Activated B cell treated with CpG ODN at 0.5 μM for 24 hours (primary cell): ENCODE measurements at places on chromosomes 5 and 9. TPM values are rescaled to one million over a fixed set of nuclear protein-coding genes. Genes with fewer than 3 reads are reported as not detected.

DNA sequence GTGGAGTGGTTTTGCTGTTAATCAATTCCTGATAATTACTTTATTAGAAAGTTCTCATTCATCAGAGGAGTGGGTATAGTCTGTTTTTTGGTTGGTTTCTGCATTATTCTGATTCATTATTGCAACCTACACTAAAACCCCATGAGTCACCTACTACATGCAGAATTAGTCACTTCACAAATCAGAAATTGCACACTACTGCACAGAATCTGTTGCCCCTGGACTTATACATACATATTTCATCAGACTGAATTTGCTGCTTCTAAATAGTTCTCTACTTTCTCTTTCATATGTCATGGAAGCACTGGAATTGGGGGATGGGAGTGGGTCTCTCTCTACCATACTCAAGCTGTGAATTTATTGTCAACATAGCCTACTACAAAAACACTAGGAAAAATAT, 585.1 kb downstream of the DNAH5 start:
- no peak for DNase-seq

GRCh38 chr5:166401391-166401790, 1890.1 kb upstream of the WWC1 start:
- DNase-seq = no peak

GRCh38 chr5:28954074-28954473, 1915.7 kb upstream of the CDH9 start:
- no peak for DNase-seq

DNA sequence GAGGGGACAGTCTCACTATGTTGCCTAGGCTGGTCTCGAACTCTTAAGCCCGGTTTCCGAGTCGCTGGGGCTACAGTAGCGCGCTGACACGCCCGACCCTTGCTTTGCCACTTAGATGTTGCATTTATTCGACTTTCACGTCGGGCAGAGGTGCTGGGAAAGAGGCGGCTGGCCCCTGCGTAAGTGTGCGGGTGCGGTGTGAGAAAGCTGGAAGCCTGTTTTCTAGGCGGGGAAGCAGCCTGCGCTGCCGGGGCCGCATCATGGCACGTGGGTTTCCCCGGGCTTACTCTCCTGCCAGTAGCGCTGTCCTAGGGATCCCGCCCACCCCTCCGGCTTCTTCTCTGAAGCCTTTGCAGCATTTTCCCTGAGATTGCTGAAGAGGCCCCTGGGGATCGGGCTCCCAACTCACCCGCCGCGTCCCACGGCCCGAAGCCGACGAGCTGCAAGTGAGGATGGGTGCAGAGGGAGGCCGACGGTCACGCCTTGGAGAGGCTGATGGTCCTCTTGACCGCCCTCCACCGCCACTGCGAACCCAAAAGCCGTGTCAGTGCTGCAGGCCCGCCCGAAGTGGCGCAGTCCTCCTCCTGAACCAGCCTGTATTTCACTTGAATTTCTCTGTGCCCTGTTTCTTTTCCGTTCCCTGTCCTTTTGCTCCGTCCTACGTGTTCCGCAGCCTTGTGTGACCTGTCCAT, 5.8 kb upstream of the TRIM41 start:
- DNase-seq = peak; percentile 61

- DNase-seq = no peak
Measured at GRCh38 chr5:117645400-117645799, 1070.8 kb upstream of the SEMA6A start.

- DNase-seq = no peak
Measured at GRCh38 chr5:139925216-139925562, 117.9 kb downstream of the NRG2 start.

GRCh38 chr9:93222890-93223259, 38.9 kb downstream of the WNK2 start:
- no peak for DNase-seq

- no peak for DNase-seq
Measured at GRCh38 chr9:132078699-132079356, 839 bp downstream of the MED27 start.

DNA sequence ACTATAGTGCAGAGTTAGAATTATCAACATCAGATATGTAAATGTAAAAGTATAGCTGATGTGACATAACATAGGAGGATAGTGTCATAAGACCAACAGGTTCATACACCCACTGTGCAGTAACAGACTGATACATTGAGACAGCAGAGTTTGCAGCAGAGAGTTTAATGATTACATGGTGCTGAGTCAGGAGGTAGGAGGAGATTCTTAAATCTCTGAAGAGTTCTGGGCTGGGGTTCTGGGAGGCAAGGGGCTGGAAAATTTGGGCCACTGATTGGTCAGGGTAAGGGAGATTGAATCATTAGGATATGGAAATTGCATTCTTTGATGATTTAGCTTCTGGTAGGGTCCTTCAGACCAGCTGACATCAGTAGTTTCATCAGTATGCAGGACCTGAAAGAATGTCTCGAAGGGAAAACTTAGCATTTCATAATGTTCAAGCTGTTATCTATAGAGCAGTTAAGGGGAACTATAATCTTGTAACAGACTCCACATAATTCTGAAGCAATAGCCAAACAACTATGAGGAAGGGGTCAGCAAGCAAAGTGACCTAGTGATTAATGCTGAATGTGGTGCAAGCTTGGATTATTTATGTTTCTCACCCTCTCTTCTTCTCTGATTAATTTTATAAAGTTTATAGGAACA, 35.6 kb downstream of the CCL28 start:
- no peak for DNase-seq

- DNase-seq = no peak
Measured at GRCh38 chr5:17056141-17056631, 120.1 kb upstream of the MYO10 start.

DNA sequence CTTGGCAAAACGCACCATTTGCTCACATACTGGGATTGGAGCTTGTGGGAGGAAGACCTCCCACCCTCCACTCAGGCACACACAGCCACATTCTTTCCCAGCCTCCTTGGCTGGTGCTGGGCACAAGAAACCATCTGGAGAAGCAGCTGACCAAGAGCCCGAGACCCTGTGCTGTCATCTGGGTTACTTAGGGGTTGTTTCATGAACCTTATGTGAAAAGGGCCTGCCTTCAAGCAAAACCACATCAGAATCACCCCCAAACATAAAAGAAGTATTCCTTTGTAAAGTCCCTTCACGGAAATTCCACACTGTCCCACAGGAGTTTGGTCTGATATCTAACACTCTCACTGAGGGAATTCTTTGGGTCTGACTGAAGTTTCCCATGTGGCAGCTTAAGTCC, 172.1 kb downstream of the NR3C1 start:
- no peak for DNase-seq

- DNase-seq = no peak
Measured at GRCh38 chr5:115271295-115272050, 8.8 kb upstream of the PGGT1B start.

DNA sequence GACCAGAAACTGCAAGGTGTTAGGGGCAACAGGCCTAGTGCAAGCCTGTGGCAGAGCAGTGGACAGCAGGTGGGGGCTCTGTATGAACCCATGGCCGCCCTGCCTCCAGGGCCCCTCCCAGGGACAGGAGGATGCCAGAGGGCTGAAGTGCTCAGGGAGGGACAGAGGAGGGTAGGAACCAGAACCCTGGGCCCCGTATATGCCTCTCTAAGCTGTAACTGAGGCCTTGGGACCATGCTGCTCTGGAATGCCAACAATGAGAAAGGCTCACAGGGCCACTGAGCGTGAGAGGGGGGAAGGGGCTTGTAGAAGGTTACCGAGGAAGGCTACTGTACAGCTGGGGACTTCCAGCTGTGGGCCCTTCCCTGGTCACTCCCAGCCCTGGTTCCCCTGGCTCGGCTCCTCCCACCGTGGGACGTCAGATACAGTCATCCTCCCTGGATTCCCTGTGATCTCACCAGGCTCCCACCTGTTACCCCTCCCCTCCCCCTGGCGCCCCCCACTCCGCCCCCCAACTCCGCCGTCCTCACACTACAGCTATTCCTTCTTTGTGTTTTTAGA, 21.1 kb downstream of the AQP7 start:
- DNase-seq = no peak

GRCh38 chr9:92664394-92665152, 5.4 kb downstream of the IPPK start:
- no peak for DNase-seq

DNA sequence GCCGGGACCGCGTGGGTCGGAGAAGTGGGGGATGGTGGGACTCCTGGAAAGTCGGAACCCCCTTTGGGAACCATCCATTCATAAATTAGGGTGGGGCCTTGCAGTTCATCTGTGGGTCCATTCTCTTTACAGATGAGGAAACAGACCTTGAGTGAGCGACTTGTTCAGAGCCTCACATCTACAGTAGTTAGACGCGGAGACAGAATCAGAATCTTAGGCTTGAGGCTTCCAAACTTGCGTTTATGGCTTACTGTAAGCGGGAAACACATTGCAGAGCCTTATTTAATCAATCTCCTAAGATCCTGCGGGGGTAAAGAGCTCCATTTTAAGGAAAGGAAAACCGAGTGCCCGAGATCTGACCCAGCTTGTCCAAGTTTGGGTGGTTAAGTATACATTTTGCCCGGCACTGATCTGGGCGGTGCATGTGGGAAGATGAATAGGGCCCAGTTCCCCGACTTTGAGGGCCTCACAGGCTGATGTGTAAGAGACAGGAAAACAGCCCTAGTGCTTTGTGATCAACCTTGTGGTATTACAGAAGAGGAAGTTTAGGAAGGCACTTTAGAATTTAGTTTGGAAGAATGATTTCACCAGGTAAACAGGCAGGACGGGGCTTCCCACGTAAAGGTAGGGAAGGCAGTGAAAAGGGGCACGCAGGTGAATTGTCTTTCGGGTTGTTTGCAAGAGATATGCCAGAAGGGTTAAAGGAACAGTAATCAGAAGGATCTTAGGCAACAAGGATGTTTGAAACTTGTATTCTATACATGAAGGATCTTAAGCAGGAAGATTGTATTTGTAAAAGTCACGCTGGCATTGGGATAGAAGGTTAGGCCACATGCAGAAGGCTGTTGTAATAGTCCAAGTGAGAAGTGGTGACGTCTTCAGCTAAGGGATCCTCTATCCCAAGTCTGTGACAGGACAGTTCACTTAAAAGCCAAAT, 744 bp downstream of the TARS1 start:
- DNase-seq = peak; percentile 22

DNA sequence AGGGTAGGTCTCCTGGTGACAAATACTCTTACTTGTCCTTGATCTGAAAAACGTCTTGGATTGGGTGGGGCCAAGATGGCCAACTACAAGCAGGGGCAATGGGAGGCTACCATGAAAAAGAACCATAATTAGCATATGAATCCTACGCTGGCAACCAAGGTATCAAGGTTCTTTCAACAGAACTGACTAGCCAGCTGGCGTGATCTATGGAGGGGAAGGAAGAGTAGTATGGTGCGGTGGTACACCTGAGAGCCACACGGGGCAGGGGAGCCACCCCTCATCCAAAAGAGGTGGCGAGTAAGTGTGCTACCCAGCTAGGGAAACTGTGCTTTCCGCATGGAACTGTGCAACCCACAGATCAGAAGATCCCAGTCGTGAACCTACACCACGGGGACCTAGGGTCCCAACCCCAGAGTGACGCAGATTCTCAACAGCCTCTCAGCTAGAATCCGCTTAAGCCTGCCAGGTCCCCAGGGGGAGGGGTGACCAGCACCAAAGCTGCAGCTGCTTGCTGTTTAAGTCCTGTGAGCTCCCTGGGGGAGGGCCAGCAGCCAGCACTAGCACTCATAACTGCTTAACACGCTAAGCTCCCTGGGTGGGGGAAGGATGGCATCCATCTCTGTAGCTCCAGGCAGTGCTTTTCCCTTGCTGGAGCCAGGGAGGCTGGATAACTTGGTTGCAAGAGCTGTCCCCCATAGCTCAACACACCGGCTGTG, 334.8 kb downstream of the FBXL17 start:
- DNase-seq = no peak

DNA sequence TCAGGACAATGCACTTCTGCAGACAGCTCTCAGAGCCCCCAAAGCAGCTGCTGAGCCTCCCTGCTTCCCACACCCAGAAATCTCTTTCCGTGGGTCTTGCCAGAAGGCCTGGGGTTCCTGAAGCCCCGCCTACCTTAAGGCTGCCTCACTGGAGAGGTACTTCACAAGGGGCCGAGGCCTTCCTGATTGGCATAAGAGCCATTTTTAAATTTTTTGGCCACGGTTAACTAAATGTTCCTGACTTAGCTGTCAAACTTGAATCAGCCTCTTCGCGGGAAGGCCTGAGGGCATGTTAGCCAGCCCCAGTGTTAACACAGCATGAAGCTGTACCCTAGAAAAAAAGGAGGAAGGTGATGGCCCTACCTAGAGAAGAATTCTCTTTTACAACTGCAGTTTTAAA, 20.7 kb upstream of the EPB41L4B start:
- DNase-seq = no peak

DNA sequence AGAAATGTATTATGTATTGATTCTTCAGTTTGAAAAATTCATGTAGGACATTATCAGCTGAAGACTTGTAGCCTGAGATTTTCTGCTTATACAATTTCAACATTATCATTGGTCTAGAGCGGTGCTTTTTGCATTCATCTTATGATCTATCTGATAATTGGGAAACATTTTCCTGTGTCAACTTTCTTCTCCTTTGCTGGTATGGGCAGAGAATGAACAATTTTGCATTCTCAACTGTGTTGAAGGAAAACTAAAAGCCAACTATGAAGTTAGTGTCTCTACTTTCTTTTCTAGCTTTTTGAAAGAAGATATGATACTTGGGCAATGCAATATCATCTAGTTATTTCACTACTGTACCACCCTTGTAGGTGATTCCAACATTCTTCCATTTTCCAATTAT, 10.3 kb downstream of the ZFR start:
- DNase-seq = no peak

DNA sequence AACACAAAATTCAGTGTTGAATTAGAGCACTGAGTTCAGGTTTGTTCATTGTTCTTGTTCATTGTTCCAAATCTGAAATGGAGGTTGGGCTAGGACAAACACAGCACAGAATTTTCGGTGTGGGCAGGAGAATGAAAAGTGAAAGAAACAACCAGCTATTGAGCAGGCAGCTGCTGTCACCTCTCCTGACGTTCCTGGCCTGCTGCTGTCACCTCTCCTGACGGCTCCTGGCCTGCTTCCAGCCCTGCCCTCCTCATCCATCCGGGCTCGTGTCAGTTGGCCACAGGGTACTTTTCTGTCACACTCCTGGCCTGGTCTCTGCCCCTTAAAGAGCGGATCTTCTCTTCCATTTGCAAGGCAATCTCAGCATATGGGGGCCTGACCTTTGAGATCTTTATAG, 45.2 kb upstream of the CKMT2 start:
- no peak for DNase-seq

DNA sequence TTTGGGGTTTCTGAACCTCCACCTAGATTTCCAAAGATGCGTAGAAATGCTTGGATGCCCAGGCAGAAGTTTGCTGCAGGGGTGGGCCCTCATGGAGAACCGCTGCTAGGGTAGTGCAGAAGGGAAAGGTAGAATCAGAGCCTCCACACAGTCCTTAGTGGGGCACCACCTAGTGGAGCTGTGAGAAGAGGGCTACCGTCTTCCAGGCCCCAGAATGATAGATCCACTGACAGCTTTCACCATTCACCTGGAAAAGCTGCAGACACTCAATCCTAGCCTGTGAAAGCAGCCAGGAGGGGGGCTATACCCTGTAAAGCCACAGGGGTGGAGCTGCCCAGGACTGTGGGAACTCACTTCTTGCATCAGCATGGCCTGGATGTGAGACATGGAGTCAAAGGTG, 13.3 kb upstream of the HSDL2 start:
- DNase-seq = no peak

SLC36A2 gene
- not detected in 2 replicates for total RNA-seq

PLAC8L1 gene
- total RNA-seq = 0.37 and 0.78 TPM in 2 replicates

LHX2 gene
- not detected in 2 replicates for total RNA-seq

ARID3C gene
- total RNA-seq = not detected in 2 replicates

ACO1 gene
- 10.3 and 10.4 TPM in 2 replicates for total RNA-seq

TAF11L8 gene
- total RNA-seq = not detected in 2 replicates

TXNDC8 gene
- not detected in 2 replicates for total RNA-seq

SPINK6 gene
- total RNA-seq = not detected in 2 replicates

SLC6A19 gene
- not detected in 2 replicates for total RNA-seq

SUB1 gene
- 213 and 237 TPM in 2 replicates for total RNA-seq

FOXD4L4 gene
- total RNA-seq = 0.29 and 0.39 TPM in 2 replicates
